Activated CD4-positive, alpha-beta T cell treated with anti-CD3 and anti-CD28 coated beads for 4 hours (primary cell): ENCODE measurements at places on chromosomes 12 and 14.
A peak's percentile ranks its signal among the peaks of the same experiment; 100 is the strongest.

- DNase-seq: no peak
Observed at GRCh38 chr12:20440408-20440807, 72.1 kb downstream of the PDE3A start.

GRCh38 chr12:29159661-29160060, 10.6 kb downstream of the FAR2 start:
- DNase-seq: no peak

- DNase-seq: no peak
Observed at GRCh38 chr14:80658155-80658554, 283.4 kb downstream of the CEP128 start.

- no peak for DNase-seq
Observed at GRCh38 chr14:44497148-44497547, 9.9 kb downstream of the FSCB start.

- no peak for DNase-seq
Observed at GRCh38 chr12:126390969-126391566, 1325.8 kb downstream of the AACS start.

DNA sequence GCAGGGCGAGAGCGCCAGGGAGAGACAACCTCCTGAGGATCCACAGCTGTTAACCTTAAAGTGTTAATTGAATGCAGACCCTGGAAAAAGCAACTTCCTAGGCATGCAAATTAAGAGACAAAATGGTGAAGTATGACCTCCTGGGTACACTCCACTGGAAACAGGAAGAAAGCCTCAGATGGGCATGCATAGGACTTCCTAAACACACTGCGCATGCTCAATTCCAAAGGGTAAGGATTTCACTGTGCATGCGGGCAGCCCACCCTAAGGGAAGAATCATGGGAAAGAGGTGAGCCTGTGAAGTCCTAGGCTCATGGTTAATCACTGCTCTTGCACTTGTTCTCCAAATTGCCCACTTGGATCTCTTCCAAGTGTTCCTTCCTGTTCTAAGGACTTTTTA, 80.5 kb upstream of the CAPRIN2 start:
- DNase-seq: no peak

DNA sequence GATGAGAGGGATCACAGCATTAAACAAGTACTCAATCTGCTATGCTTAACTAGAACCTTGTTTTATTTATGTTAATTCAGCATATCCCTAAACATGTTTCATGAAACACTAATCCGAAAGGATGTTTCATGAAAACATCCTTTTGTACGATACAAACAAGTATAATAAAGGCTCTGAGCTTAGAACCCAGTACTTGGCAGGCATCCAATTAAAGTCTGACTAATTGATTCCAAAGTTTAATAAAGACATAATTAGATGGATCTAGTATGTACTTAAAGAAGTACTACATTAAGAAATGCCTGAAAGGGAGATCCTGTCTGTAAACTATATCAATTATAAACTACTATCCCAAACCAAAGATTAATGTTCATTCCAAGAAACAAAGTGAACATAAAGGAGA, 51.8 kb downstream of the SCAF11 start:
- DNase-seq: no peak

- no peak for DNase-seq
Observed at GRCh38 chr12:52252728-52253343, 19.8 kb downstream of the KRT7 start.

- DNase-seq: no peak
Observed at GRCh38 chr12:107929436-107929835, 154.9 kb downstream of the ASCL4 start.

- DNase-seq: no peak
Observed at GRCh38 chr12:46998811-46999368, 80.5 kb upstream of the PCED1B start.

DNA sequence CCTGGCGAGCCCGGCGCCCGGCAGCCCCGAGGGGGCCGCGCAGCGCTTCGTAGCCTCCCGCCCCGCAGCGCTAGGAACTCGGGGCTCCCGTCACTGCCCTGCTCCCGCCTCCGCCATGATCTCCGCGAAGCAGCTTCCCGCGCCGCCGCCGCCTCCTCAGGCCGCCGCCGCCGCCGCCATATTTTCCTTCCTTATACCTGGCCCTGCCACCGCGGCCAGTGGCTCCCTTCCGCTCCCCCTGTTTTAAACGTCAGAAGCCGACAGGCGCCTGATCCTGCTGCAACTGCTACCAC, 286 bp downstream of the PPP4R3A start:
- no peak for DNase-seq

DNA sequence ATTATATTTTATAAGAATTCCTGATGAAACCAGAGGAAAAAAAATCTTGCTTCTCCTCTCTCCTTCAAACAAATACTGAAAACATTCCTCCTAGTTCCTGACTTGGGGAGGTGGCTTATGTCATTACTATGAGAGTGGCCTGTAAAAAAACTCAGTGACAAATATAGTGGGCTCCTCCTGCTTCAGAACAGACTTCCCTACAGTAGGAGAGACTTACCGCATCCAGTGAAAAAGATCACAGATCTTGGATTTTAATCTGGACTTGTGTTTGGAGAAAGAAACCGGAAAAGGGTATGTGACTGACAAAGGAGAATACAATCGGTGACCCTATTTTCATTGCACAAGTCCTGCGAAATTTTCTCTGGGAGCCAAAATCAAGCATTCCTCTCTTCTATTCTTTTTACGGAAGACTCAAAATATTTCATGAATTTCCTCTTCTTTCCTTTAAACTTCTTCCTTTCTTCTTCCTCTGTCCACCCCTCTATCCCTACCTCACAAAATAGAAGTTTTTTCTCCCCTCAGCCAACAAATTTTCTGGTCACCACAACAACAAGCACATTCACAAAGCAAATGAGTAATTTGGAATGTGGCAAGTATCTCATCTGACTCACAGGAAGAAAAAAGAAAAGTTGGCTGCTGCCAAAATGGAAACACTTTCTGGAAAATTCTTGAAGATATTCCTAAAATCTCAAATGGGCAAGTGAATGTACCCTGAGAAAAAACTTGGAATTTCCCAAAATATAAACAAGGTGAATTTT, 185.1 kb upstream of the CDKN3 start:
- DNase-seq: no peak

DNA sequence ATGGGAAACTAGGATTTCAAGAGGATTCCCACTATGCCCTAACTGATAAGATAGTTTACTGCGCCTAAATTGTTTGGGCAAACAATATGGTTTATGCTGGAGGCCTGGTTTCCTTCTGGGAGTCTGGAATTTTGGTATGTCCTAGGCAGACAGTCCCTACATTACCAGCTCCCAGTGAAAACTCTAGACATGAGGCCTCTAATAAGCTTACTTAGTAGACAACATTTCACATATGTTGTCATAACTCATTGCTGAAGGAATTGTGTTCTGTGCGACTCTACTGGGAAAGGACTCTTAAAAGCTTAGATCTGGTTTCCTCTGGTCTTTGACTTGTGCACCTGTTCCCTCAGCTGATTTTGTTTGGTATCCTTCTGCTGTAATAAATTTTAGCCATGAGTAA, 18.0 kb upstream of the PRPF39 start:
- DNase-seq: no peak

DNA sequence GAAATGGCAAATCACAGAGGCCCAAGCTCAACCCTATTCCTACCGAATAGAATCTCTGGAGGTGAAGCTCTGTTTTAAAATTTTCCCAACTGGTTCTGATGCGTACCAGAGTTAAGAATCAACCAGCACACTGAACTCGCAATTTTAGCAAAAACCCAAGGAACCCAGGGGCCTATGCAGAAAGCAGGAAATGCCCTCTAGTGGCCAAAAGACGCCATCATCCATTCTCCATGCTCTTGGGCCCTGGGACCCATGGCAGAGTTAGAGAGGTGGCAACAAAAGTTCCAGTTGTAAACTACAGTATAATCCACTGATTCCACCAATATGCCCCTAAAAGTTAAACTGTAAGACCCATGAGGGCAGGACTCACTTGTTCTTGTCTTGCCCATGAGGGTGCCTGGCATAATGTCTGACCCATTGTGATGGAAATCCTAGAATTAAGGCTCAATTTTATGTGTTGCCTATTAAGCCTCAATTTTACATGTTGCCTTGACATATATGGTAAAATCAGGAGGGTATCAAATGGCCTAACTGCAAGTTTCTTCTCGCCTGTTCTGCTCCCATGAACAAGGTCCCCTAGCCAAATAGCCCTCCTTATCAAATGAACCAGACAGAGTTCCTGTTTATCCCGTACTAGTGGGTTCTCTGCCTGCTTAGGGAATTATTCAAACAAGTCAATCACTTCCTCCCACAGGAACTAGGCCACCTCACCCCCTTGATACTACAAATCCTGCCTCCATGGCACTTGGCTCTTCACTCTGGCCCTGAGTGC, 137.5 kb upstream of the CPM start:
- DNase-seq: peak; percentile 45

GRCh38 chr14:72500234-72500838, 393.6 kb downstream of the DPF3 start:
- DNase-seq: no peak

DNA sequence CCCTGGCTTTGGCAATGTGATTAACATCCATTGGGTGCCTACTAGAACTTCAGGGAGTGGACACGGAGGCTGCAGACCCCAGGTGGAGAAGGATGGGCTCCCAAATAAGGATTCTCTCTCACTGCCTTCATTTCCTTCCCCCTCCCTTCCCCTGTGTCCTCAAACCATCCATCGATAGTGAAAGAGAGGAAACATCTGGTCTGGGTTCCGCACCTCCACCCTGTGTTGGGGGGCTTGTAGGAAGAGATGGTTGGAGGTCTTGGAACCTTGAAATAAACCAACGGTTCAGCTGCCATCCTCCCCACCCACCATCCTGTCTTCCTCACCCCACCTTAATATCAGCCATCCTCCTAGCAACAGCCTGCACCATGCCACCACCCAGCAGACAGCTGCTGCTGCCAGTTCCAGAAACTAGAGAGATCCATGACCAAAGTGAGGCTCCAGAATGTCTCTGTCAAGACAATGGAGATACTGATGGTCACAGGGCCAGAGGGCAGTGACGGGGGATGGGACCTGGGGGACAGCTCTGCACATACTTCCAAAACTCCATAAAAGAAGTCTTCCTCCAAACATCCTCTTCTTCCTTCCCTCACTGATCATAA, 153.1 kb upstream of the CCND2 start:
- no peak for DNase-seq

DNA sequence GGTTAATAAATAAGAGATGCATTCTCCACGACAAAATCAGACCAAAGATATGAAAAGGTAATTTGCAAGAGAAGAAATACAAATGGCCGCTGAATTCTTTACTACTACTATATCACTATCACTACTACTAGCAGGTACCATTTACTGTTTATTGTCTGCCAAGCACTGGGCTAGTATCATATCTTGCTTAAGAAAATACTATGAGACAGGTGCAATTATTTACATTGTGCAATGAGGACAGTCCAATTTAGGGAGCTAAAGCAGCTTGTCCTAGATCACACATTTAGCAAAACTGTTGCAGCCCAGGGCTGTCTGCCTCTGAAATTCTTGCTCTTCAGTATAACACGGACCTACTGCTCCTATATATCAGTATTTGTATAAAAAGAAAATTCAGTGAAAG, 52.8 kb downstream of the CRADD start:
- no peak for DNase-seq

GRCh38 chr14:78746086-78746595, 576.0 kb downstream of the NRXN3 start:
- no peak for DNase-seq

DNA sequence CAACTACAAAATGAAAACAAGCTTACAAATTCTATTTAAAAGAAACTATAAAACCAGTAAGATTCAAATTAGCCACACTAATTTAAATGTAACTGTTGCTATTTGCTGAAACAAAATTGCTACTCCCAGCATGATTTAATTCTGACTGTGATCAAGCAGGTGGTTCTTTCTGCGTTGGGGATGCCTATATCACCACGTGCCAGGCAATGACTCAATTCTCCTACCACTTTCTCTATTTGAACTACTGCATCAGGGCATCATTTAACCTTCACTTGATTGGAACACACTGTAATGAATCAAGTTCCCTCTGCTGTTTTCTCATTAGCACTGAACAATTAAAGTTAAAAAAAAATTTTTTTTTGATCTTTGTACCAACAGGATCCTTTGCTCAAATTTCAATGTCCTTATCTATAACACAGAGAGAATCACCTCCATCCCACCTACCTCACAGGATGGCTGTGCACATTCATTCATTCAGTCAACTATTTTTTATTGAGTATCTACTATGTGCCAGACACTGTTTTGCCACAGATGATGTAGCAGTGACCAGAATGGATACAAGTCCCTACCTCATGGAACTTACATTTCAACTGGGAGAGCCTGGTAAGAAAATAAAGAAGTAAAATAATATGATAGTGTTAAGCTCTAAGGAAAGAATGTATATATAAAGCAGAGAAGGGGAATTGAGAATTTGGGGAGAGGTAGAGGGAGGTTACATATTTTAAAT, 8.0 kb upstream of the ACTN1 start:
- DNase-seq: no peak

GRCh38 chr14:78970677-78971076, 800.5 kb downstream of the NRXN3 start:
- no peak for DNase-seq

DNA sequence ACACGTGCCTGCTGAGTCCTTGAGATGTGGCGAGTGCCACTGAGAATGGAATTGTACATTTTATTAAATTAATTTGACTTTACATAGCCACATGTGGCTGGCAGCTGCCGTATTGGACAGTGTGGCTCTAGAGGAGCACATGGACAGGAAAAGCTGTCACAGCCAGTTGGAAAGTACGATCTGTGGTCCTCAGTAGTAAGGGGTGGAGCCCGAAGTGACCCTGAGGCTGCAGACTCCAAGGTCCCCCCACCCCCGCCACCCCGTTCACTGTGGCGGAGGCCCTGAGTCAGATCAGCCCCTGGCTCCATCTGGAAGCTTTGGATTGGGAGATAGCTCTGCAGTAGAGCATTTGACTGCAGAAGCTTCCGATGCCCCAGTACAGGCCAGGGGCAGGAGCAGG, 25.8 kb upstream of the BEGAIN start:
- DNase-seq: no peak

- peak; percentile 53 for DNase-seq
Observed at GRCh38 chr14:69460093-69460701, 24.3 kb upstream of the PLEKHD1 start.

- no peak for DNase-seq
Observed at GRCh38 chr14:78933948-78934524, 763.9 kb downstream of the NRXN3 start.
